ENCODE measurements at places on chromosomes 3 and 15.

DNA sequence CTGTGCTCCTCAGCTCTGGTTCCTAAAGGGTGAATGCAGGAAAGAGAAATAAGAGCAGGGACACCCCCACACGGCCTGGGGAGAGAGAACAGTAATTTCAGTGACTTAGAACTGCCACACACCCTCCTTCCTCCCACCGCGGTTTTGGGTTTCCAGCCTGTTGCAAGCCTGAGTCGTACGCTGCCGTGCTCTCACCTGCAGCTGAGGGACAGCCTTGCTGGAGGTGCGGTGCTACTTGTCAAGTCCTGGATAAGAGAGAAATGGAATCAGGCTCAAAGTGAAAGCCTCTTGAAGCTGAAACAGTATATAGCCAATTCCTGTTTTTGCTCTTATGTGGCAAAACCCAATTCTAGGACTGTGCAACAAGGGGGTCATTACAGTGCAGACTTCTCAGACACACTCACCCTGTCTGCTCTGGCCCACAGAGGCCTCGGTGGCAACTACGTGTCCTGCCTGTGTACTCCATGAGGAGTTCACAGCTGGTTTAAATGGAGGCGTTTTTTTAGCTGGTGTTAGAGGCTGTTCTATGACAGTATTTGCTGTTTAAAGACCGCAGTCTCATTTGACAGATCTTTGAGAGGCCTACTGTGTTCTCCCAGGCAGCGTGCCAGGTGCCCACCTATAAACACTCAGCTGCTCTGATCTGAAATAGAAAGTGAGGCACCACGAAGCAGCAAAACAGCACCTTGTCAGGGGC lies 42.9 kb downstream of the TBC1D2B start:
- peak; percentile 68 for DNase-seq

- DNase-seq, result no peak
Observed at GRCh38 chr3:52225452-52226228, at the start of gene TLR9. TLR9 (minus strand) TSS chr3:52225645; CDS start chr3:52225529, 116 bp downstream.

- DNase-seq, result no peak
Observed at GRCh38 chr3:46395766-46396530, 10.9 kb downstream of the CCR5AS start.

- DNase-seq, result no peak
Observed at GRCh38 chr15:74041311-74041756, 41.0 kb downstream of the GOLGA6A start.

GRCh38 chr3:51340013-51340829 lies 44.9 kb upstream of the MANF start:
- DNase-seq, result no peak

GRCh38 chr3:193941486-193941885 lies 194.5 kb upstream of the HES1 start:
- no peak for DNase-seq

DNA sequence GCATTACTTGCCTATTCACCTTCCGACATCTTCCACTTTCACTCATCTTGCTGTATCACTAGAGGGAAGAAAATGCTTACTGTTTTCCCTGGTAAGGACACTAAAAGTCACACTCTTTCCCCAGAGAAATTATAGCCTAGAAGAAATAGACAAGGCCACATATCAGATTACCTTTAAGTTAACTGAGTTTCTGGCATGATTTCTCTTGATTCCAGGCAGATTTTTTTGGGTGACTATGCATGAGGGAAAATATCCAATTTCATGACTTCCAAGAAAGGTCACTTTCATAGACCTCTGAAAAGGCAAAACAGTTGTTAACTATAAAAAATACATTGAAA lies 30.3 kb downstream of the TCF12 start:
- DNase-seq, result no peak

DNA sequence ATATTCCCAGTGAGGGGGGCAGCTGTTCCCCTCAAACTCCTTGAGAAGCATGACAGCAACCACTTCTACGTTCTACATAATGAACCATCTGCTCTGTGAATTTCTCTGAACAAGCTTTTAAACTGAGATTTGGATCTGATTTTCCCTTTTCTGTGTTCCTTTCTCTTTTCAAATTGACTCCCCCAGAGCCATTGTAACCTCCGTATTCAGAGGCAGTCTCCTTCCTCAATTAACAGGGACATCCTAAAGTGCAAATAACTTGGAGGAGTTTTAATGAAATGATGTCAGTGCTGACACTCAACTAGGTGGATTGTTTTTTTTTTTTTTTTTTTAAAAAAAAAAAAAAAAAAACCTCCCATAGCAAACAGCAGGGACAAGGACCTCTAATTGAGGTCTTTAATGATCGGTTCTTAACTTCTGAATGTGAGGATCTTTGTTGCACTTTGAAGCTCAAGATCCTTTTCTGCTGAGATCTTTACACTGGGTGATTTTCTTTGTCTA lies 48.8 kb downstream of the ADAMTS9 start:
- no peak for DNase-seq

DNA sequence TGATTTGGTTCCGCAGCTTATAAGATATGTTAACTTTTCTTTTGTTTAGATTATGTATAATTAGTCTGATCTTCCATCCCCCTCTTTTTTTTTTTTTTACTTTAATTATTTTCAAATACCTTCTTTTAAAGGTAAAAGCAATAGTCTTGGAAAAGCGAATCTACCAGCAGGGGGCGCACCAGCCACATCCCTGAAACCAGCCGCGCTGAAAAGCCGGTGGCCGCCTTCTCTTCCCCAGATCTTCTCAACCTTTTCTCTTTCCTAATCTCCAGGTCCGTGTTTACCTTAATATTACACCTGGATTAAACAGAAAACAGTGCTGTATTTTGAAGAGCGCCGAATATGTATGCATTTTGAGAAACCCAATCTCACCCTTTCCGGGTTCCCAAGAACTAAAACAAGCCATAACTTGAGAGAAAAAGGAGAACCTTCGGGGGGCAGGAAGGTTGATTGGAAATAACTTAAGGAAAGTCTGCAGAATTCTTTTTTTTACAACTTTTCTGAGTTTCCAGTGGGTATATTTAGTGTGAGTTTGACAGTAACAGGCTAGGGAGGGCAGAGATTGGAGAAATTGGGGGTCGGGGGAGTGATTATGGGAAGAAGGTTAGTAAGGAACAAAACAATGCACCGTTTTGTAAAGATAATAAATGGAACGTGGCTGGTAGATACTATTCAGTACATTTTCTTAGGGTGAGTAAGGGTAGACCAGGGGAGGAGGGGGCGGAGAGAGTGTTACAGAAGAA lies 2.0 kb upstream of the SOX2 start:
- peak; percentile 4 for DNase-seq

DNA sequence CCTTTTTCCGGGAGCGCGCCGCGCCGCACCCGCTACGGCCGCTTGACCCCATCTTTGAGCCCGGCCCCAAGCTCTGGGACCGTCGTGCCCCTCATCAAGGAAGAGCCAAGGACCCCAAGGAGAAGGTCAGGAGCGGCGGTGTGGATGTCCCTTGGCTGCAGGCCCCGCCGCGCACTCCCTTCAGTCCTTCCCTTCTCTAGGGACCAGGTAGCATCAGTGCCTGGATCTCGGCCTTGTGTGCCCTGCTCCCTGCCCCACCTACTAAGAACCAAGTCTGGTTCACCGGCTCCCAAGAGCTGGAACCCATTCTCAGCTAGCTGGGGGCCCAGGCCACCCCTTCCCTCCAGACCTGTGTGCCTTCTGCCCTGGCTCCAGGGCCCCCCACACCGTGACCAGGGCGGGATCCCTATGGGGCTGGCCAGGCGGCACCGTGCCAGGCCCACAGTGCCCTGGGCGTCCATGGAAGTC lies 69.3 kb upstream of the CGNL1 start:
- no peak for DNase-seq

GRCh38 chr3:174532776-174533175 lies 326.4 kb upstream of the NAALADL2 start:
- no peak for DNase-seq
